ENCODE measurements at places on chromosomes 13 and 19. TPM values are rescaled to one million over a fixed set of nuclear protein-coding genes. Genes with fewer than 3 reads are reported as not detected.

NEK5 gene
- total RNA-seq: 0.09 TPM

KRTDAP gene
- not detected for total RNA-seq

USF2 gene
- total RNA-seq: 49.2 TPM

SLITRK6 gene
- total RNA-seq: not detected

OR4F17 gene
- total RNA-seq: not detected

CEP89 gene
- 8.3 TPM for total RNA-seq

ZNF274 gene
- total RNA-seq: 13.3 TPM

NLRP9 gene
- total RNA-seq: not detected

ATP1A3 gene
- not detected for total RNA-seq

C1QTNF9B gene
- total RNA-seq: not detected

THAP8 gene
- 0.72 TPM for total RNA-seq

TNFSF11 gene
- not detected for total RNA-seq

TUBB4A gene
- total RNA-seq: not detected

KCNC3 gene
- total RNA-seq: 0.19 TPM

PNMA8B gene
- total RNA-seq: 0.28 TPM

CHMP2A gene
- total RNA-seq: 141 TPM

DACT3 gene
- 0.19 TPM for total RNA-seq

NKPD1 gene
- 0.09 TPM for total RNA-seq

KLK7 gene
- total RNA-seq: not detected

CACNG6 gene
- 1.6 TPM for total RNA-seq

MEDAG gene
- 25.0 TPM for total RNA-seq

PRR12 gene
- 3.6 TPM for total RNA-seq

OR7A5 gene
- total RNA-seq: not detected

SGCG gene
- total RNA-seq: 0.56 TPM

GPC6 gene
- total RNA-seq: 0.94 TPM

LYPD5 gene
- 0.56 TPM for total RNA-seq

CYSLTR2 gene
- total RNA-seq: under 0.01 TPM

NCAN gene
- not detected for total RNA-seq

CYP2F1 gene
- total RNA-seq: not detected

SIGLEC6 gene
- total RNA-seq: not detected

NOVA2 gene
- total RNA-seq: 6.0 TPM

NCR1 gene
- not detected for total RNA-seq

ZNF723 gene
- total RNA-seq: not detected

DLL3 gene
- total RNA-seq: 0.19 TPM

GZMM gene
- total RNA-seq: not detected

TMPRSS9 gene
- total RNA-seq: not detected

FFAR3 gene
- total RNA-seq: not detected

ZNF491 gene
- total RNA-seq: 2.4 TPM

CPAMD8 gene
- total RNA-seq: 0.18 TPM

NR2C2AP gene
- total RNA-seq: 9.9 TPM

LGI4 gene
- 0.09 TPM for total RNA-seq

CABP5 gene
- total RNA-seq: not detected

ELSPBP1 gene
- total RNA-seq: not detected

LRRC63 gene
- under 0.01 TPM for total RNA-seq

LILRA6 gene
- not detected for total RNA-seq

GPR18 gene
- not detected for total RNA-seq

NAPA gene
- 48.9 TPM for total RNA-seq

CD79A gene
- total RNA-seq: 0.09 TPM

UBAC2 gene
- total RNA-seq: 30.0 TPM

MYH14 gene
- total RNA-seq: under 0.01 TPM

ZNF442 gene
- 1.8 TPM for total RNA-seq

BRME1 gene
- total RNA-seq: 0.66 TPM

ATP8B3 gene
- 1.2 TPM for total RNA-seq

All from endothelial cell of coronary artery (primary cell).